Naive thymus-derived CD4-positive, alpha-beta T cell (primary cell): ENCODE measurements at places on chromosomes 3 and 15.

DNA sequence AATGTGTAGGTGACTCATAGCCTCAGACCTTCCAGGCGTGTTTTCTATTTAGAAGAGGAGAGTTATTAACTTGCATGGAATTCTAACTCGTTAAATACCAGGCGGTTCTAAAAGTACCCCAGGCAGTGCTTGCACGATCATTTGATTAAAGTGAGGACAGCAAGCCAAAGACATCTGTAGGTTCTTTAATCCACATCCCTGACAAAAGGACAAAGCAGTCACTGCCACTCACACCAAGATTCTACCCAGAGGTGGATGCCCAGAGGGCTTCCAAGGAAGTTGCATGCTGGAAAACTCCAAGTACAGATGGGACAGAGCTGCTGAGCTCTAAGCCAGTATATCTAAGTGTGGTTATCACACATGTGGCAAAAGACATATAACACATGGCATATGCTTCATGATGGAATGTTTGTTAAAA lies 372.1 kb downstream of the ROBO2 start:
- no peak overlapping the region for H3K4me3 ChIP-seq
- H3K4me1 ChIP-seq, result no peaks in the 10 kb centered on the region

DNA sequence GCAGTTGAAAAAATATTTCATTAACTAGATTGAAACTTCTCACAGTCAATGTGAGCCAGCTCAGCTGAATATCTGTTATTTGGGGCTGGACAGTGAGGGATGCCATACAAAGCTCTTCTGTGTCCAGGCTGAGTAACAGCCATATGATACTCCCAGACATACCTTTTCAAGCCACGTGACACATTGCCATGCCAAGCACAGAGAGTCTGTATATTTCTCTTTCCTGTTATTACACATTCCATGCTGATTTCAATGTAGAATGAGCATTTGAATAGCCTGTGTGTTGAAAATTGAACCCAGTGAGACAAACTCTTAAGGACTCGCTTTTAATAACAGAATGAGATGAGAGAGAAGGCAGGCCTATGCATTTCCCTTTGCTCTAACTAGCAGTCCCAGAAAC lies 334.7 kb upstream of the RASGRP1 start:
- H3K36me3 ChIP-seq, result no peaks in the 10 kb centered on the region
- H3K4me3 ChIP-seq, result no peak overlapping the region
- H3K27me3 ChIP-seq, result no peaks in the 10 kb centered on the region
- H3K27ac ChIP-seq, result no peak overlapping the region

GRCh38 chr15:79661411-79661810 lies 229.3 kb downstream of the MINAR1 start:
- DNase-seq, result no peak
- no peak overlapping the region for H3K4me3 ChIP-seq
- H3K36me3 ChIP-seq, result no peaks in the 10 kb centered on the region

DNA sequence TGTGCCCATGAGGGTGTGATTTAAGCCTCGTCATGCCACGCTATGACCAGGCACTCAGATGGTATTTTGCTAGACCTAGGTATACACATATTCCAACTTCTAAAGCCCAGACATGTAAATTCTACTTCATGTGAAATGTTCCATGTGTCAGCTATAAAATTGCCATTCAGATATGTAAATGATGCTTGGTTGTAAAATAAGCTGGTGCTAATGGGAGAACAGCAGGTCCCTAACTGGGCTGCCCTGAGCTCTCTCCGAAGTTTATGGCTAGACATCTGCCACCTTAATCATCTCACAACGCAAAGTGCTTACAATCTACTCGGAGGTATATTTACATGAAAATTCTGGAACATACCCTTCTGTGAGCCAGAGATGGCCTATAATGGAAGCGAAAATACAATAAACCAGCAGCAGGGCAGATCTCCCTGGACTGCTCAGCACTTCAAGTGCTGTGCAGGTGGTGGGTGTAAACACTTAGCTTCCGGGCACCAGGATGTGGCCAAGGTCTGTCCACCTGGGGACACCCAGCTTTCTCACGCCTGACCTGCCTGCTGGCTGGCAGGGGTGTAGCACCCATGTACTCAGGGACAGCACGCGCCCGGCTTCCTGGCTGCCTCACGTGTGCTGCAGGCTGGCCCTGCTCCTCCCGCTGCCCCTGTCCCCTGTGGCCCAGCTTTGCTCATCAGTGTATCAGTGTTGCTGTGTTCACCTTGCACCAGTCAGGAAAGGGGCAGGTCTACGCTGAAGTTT lies 82.0 kb downstream of the CHDH start:
- no peak overlapping the region for H3K4me3 ChIP-seq
- DNase-seq, result no peak

DNA sequence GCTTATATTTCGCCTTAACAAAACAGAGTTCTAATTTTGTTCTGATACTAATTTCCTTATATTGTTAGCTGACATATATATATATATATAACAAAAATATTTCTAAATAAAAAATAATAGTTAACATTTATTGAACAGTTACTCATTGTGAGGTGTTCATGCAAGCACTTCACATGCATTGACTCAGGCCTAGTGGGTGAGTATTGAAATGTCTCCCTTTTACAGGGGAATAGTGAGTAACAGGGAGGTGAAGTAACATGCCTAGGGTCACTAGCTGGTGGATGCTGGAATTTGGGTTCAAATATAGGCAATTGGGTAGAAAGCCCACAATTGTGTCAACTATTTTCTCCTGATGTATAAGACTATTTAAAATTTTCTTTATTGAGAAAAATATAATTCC lies 102.6 kb upstream of the ZPLD1 start:
- H3K4me3 ChIP-seq, result no peak overlapping the region
- no peak overlapping the region for H3K27ac ChIP-seq
- DNase-seq, result no peak

DNA sequence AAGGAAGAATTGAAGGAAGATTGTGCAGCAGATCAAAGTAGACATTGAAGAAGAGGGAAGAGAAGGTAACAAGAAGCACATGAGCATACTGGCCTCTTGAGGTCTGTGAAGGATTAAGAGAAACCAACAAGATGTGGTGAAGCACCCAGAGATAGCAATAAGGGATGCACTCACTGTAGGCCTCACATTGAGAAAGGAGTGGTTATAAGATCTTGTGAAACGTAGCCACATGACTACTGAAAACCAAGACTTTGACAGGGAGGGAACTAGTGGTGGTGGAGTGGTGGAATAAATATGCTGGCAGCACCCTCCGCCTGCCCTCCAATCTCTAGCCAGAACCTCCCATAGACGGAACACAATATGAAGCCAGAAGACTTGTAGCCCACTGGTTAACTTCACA lies 651.2 kb downstream of the DIPK2A start:
- H3K36me3 ChIP-seq, result no peaks in the 10 kb centered on the region
- H3K4me3 ChIP-seq, result no peak overlapping the region
- no peaks in the 10 kb centered on the region for H3K4me1 ChIP-seq
- DNase-seq, result no peak
